ENCODE measurements at places on chromosomes 13 and 19.

- DNase-seq: no peak
Observed at GRCh38 chr13:60645676-60646075, 248.7 kb downstream of the TDRD3 start.

DNA sequence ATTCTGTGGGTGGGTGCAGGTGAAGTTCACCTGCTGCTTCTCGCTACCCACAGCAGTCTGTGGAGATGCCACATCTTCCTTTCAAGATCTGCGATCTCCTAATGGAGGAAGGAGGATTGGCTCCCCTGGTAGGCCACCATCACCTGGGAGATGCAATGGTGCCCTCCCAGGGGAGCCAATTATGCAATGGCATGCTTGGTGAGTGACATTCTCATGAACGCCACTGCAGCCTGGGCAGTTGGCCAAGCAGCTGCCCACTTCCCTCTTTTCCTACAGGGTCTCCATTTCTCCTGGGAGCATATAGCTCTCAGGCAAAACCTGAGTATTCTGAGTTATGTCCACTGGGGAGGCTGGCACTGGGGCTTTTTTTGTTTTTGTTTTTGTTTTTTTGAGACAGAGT lies 83.5 kb upstream of the KCTD15 start:
- DNase-seq: no peak

DNA sequence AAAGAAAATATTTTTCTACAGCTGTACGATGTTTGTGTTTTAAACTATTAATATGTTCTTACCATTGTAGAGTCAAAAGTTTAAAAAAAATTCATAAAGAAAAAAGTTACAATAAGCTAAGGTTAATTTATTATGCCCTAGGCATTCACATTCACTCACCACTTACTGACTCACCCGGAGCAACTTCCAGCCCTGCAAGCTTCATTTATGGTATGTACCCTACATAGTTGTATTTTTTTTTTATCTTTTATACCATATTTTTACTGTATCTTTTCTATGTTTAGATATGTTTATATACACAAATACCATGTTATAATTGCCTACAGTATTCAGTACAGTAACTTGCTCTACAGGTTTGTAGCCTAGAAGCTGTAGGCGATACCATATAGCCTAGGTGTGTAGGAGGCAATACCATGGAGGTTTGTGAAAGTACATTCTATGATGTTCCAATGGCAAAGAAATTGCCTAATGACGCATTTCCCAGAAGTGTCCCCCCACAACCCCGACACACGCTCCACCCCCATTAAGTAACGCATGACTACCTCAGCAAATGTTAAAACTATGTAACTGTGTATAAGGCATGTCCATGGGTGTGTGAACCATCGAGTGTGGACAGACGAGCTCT lies 60.4 kb downstream of the SLITRK6 start:
- DNase-seq: no peak

DNA sequence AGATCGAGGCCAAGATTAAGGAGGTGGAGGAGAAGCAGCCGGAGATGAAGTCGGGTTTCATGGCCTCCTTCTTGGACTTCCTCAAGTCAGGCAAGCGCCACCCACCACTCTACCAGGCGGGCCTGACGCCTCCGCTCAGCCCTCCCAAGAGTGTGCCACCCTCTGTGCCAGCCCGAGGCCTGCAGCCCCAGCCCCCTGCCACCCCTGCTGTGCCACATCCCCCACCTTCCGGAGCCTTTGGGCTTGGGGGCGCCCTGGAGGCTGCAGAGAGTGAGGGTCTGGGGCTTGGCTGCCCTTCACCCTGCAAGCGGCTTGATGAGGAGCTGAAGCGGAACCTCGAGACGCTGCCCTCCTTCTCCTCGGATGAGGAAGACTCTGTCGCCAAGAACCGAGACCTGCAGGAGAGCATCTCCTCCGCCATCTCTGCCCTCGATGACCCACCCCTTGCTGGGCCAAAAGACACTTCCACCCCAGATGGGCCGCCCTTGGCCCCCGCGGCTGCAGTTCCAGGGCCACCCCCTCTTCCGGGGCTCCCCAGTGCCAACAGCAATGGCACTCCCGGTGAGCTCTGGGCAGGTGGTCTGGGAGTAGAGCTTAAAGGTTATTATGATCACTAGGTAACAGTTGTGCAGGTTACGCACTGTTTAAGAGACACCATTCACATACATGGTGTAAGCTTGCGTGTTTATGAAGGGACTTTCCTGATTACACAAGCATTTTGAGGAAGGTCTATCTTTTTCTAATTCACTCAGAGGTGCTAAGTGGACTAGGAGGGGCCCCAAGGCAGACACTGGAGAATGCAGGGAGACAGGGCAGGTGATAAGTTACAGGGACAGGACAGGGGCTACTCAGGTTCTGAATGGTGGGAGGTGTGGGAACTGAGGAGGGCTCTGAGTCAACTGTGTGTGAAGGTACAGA lies 8.7 kb downstream of the PRR12 start:
- DNase-seq: no peak

GRCh38 chr13:42474954-42475353 lies 99.0 kb upstream of the TNFSF11 start:
- peak; percentile 98 for DNase-seq

DNA sequence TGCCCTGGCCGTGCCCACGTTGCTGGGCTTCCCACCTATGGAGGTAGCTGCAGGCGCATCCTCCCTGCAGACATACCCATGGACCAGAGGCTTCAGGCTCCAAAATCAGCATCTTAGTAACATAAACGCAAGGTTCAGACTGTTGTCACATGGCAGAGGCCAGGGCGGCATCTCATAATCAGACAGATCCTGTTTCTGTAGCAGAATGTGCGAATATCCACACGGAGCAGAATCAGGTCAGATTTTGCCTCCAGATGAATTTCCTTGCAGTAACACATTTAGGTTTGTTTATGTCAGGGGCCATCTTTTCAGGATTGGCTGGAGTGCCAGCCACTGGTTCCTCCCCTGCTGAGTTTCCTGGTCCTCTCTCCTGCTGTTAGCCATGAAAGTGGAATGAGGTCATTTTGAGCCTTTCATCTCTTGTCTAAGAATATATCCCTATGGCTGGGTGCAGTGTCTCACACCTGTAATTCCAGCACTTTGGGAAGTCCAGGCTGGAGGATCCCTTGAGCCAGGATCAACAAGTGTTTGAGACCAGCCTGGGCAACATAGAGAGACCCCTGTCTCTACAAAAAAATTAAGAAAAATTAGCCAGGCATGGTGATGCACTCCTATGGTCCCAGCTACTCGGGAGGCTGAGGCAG lies 20.5 kb downstream of the SMARCA4 start:
- DNase-seq: peak; percentile 59

GRCh38 chr13:113029487-113030258 lies 60.7 kb downstream of the MCF2L start:
- DNase-seq: peak; percentile 16

DNA sequence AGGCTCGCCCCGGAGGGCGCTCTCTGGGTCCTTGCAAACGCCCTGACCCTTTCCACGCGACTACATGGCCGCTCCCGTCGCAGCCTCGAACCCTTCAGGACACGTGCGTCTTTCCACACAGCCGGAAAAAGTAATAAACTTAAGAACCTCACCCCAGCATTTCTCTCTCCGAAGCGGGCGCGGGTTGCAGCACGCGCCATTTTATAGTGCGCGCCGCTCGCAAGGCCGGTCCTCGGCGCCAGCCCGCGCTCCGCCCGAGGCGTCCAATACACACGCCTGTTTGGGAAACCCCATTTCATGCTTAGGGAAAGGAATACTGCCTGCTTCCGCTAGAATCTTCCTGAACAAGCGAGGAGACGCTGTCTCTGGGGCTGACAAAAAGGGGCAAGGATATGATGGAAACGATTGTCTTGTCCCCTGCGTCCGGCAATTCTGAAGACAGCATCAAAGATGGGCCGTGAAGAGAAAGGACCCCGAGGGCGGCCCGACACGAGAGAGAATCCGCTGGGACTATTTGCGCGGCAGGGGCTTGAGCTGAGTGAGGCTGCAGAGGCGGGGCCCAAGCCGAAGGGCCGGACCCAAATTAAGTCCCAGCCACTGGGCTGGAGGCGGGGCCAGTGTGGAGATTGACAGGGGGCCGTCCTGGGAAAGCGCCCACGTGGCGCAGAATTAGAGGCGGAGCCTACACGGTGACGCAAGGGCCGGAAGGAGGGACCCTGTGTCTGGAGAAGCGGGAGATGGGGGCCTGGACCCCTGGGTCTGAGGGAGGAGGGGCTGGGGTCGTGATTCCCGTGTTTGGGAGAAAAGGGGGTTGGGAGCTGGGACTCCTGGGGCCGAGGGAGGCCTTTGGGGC lies 14.4 kb downstream of the ACP4 start:
- peak; percentile 99 for DNase-seq

DNA sequence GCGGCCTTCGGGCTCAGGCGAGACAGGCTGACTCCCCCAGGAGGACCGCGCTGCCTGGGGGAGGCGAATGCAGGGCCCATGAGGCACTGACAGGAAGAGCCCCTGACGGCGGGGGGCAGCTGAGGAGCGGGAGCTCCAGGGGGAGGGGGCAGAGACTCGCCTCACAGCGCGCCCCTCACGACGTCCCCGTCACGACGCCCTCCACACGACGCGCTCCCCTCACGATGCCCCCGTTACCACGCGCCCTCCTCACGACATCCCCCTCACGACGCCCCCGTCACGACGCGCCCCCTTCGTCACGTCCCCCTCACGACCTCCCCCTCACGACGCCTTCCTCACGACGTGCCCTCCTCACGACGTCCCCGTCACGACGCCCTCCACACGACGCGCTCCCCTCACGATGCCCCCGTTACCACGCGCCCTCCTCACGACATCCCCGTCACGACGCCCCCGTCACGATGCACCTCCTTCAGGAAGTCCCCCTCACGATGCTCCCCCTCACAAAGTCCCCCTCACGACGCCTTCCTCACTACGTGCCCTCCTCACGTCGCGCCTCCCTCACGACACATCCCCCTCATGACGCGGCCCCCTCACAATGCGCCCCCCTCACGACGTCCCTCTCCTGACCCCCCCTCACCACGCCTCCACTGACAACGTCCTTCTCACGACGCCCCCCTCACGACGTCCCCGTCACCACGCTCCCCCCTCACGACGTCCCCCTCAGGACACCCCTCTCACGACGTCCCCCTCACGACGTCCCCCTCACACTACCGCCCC lies 99.6 kb downstream of the ING1 start:
- no peak for DNase-seq

- peak; percentile 71 for DNase-seq
Observed at GRCh38 chr19:10219678-10220077, 11.5 kb downstream of the S1PR2 start.

DNA sequence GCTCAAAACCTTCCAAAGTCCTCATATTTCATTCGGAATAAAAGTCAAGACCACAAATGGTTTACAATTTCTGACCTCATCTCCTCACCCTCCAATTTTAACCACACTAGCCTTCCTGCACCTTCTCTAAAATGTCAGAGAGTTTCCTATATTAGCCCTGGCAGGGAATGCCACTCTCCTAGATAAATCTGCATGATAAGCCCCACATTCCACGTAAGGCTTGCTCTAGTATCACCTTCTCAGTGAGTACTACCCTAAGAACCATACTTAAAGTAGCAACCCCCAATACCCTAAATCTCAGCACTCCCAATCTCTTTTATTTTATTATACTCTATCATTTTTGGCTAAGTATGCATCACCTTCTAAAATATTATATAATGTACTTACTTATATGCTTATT lies 100.5 kb upstream of the SLITRK5 start:
- no peak for DNase-seq

- no peak for DNase-seq
Observed at GRCh38 chr13:22496803-22497508, 683.8 kb upstream of the SGCG start.

DNA sequence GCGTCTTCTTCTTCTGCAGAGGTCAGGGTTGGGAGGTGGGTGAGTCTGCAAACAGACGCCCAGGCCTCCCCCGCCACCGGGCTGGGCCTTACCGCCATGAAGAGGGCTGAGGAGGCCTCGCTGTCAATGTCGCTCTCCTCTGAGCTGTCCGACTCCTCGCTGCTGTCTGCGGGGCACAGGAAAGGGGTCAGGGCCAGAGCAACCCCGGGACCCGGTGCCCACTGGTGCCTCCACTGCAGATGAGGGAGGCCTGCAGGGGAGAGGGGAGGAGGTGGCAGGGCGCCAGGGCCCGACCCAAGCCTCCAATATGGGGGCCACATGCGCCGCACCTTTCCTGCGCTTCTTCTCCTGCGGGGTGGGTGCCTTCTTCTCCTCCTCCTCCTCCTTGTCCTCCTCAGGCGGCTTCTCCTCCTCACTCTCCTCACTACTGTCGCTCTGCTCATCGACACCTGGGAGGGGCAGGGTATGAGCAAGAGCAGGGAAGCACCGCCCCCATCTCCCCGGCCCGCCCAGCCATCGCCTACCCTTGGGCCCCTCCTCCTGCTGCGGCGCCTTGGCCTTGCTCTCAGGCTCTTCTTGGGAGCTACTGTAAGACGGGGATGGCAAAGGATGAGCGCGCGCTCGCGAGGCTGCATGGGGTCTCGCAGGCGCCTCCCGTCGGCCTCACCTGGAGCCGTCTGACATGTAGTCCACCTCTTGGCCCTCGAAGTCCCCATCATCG lies 5.5 kb upstream of the PSPN start:
- no peak for DNase-seq

DNA sequence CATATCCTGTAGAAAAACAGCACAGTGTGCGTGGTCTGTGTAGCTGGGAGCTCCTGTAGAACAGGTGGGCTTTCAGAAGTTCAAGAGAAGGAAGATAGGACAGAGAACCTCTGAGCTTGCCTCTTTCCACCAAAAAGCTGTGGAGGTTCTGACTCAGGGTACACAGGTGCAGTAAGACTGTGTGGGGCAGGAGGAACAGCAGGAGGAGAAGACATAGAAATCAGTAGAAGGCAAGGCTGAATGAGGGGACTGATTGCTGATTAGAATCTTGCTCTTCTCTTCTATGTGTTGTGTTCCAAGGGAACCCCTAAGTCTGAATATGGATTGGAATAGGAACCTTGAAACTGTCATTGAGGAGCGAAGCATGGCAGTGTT lies 122.7 kb downstream of the AKAP11 start:
- no peak for DNase-seq

DNA sequence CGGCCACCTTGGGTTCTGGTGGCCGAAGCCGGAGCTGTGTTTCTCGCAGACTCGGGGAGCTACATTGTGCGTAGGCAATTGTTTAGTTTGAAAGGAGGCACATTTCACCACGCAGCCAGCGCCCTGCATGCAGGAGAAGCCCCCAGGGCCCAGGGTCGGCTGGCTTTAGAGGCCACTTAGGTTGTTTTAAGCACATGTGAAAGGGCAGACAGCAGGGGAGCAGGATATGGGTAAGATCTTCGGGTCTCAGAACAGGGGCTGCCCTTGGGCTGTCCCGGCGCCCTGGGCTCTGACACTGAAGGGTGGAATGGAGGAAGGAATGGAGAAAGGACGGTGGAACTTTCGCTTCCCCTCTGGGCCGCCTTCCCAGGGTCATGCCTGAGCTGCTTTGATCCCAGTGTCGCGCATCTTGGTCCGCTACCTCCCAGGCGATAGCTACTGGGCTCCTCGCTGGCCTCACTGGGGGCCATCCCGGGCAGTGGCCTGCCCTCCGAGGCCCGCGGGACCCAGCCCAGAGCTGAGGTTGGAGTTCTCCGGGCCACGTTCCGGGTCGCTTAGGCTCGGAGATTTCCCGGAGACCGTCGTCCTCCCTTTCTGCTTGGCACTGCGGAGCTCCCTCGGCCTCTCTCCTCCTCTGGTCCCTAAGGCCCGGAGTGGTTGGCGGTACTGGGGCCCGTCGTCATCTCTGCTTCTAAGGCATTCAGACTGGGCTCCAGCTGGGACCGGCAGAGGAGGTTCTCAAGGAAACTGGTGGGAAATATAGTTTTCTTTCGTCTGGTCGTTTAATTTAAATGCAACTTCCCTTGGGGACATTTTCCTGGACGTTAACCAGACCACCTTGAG lies 4.3 kb upstream of the POU4F1 start:
- DNase-seq: no peak

Data from choroid plexus epithelial cell (primary cell).